ENCODE measurements at places on chromosomes 16 and 17.

DNA sequence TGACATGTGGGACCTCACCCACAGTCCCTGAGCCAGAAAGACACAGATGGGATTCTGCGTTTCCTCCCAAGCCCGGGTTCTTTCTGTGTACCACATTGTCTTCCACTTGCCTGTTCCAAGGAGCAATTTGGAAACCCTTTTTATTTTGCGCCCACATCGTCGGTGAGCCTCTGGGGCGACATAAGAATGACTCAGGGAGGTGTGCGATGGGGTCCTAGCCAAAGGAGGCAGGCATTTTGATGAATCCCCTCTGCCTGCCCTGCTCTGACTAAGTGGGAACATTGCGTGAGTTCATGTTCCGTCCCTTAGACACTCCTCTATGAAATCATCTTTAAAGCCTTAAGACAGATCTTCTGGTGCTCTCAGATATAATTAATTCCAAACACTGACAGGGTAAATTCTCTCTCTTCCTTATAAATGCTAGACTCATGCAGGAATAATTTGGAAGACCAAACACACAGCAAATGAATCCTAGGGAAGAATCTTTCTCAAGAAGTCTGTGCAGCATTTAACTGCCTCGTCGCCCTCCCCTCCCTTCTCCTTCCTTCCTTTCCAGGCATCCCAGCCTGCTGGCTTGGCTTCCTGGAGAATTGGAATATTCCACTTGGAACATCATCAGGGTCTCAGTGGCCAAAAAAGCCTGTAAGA is 52.7 kb upstream of the FOXF1 start:
- no peak for DNase-seq

GRCh38 chr17:64546716-64547115 is 39.9 kb downstream of the CEP95 start:
- no peak for DNase-seq

GRCh38 chr17:49603238-49603637 is 27.6 kb downstream of the NXPH3 start:
- no peak for DNase-seq

- no peak for DNase-seq
Observed at GRCh38 chr17:73910821-73911515, 266.7 kb upstream of the SDK2 start.

DNA sequence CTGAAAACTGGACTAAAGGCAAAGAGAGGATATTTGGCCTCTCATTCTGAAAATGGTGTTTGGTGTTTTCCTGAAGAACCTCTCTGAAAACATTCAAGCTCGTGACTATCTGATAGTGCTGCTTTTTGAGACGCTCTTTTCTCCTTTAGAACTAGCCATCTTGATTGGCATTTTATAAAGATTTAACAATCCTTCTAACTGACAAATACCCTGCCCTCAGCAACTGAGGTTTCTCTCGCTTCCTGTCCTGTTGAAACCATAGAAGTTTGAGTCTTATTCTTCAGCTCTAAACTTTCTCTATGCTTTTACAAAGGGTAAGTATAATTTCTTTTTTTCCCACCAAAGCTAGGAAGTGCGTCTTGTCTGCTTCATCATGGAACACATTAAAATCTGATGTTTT is 13.3 kb downstream of the CNEP1R1 start:
- no peak for DNase-seq

- DNase-seq: no peak
Observed at GRCh38 chr16:65786916-65787315, 579.6 kb upstream of the CDH5 start.

DNA sequence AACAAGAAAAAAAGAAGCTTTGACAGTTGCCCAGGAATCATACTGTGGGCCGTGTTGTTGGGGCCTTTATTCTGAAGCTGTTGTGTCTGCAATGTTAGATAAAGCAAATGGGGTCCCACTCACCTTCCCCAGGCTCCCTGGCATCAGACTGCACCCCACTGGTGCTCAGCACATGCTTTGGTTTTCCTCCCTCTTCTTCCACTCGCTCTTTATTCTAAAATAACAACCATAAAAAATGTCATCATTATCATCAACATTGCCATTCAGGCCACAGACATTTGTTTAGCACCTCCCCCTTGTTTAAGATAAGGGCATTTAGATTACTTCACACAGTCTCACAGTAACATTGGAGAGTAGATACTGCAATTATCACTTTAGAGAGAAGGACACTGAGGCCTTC is 8.2 kb downstream of the MYLK3 start:
- no peak for DNase-seq

GRCh38 chr16:1877804-1878203 is 5.8 kb upstream of the MEIOB start:
- no peak for DNase-seq

Data from NCI-H526 (cell line).